Stimulated activated CD4-positive, alpha-beta T cell treated with anti-CD3 and anti-CD28 coated beads, Interleukin-2, amount 100 ng/mL, for 48 hours (primary cell): ENCODE measurements at places on chromosomes 3 and 15.
A peak's percentile ranks its signal among the peaks of the same experiment; 100 is the strongest.

DNA sequence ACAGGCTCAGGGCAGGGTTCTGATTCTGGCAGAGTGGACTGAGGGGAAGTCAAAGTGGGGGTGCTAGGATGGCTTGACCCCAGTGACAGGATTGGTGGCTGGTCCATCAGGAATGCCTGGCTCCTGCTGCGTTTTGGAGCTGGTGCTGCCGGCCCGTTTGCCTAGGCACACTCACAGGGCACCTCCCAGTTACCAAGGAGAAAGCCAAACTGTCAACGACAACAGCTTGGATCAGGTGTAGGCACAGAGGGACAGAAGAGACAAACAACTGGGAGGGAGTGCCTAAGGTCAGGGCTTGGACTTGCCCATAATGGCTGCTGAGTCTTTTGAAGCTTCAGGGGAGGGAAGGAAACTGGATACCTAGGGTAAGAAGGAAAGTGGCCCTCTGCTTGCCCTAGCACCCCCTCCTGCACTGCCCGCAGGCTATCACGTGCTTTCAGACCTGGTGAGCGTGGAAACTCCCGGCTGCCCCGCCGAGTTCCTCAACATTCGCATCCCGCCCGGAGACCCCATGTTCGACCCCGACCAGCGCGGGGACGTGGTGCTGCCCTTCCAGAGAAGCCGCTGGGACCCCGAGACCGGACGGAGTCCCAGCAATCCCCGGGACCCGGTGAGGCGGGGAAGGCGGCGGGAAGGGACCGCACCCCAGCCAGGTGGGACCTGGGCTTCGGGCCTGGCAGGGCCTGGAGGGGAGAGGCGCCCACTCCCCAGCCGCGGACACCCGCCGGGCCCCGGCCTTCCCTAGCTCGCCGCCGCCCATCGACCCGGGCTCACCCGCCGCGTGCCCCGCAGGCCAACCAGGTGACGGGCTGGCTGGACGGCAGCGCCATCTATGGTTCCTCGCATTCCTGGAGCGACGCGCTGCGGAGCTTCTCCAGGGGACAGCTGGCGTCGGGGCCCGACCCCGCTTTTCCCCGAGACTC lies 5.1 kb downstream of the DUOX1 start:
- no peak for DNase-seq

GRCh38 chr15:64144565-64145281 lies 6.8 kb upstream of the SNX22 start:
- DNase-seq, result no peak

DNA sequence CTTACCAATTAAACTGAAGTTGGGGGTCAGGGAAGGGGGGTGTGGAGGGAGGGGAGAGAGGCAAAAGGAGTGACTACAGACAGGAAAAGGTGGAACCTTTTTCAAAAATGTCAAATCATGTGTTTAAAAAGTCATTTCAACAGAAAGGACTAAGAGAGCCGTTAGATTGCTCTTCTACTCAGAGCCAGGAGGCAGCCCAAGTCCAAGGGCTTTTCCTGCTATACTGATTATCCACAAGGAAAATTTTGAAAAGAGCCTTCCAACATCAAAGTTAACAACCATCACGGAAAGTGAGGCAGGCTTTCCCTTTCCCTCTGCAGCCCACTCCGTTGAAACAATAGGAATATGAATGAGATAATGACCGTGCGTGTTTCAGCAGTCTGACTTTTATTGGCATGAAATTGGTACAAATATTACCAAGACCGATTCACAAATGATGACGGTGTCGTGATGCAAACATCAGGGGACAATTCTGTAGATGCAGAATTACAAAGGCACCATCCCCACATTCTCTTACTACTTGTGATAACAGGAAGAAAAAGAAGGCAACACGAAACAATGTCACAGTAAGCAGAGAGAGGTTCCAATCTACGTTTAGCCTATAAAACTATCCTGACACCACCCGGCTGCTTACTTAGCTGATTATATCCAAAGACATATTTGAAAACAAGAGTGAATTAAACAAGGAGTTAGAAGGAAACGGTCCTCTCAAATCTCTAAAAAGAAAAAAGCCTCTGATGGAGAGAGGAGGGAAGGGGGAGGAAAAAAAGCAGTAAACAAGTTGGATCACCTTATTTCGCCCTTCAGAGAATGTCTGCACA lies 453.7 kb downstream of the FOXP1 start:
- DNase-seq, result no peak

DNA sequence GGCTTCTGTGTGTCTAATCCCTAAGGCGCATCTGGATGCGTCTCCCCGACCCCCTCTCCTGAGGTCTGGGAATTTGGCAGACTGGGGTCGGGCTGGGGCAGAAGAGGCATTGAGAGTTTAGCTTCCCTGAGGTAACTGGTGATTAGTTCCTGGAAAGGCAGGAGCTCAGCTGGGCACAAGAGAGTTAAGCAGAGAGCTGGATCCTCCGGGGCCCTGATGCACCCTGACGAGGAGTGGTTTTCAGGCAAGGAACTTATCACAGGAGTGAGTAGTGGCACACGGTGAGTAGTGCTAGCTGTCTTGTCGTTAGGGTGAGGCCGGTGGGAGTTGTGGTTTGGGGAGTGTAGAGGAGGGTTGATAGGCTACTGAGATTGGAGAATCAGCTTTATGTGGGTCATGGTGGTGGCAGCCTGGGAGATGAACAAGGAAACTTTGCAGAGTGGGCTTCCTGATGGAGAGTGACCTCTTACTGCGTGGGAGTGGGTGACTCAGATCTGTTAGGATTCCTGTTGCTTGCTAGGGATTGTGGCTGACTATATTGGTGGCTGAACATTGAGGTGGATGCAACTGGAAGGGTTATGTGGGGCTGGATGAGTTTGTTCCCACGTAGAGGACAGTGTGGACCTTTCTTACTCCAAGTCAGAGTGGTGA lies 897 bp downstream of the RAD54L2 start:
- peak; percentile 37 for DNase-seq

DNA sequence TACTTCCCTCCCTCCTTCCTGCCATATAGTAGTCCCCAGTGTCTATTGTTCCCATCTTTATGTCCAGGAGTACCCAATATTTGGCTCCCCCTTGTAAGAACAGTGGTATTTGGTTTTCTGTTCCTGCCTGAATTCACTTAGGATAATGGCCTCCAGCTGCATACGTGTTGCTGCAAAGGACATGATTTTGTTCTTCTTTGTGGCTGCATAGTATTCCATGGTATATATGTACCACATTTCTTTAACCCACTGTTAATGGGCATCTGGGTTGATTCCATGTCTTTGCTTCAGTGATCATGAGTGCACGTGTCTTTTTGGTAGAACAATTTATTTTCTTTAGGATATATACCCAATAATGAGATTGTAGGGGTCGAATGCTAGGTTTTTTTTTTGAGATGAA lies 19.3 kb downstream of the SPRED1 start:
- no peak for DNase-seq

- no peak for DNase-seq
These were observed 35.7 kb downstream of the IQCH start for GRCh38 chr15:67290319-67290718.

- no peak for DNase-seq
These were observed 4.9 kb upstream of the LOXL1 start for GRCh38 chr15:73921254-73921925.

- no peak for DNase-seq
These were observed 250.1 kb upstream of the HES1 start for GRCh38 chr3:193885832-193886231.

GRCh38 chr3:69012800-69013252 lies 658 bp downstream of the EOGT start:
- no peak for DNase-seq

- no peak for DNase-seq
These were observed 549.2 kb upstream of the TBL1XR1 start for GRCh38 chr3:177746337-177746933.

DNA sequence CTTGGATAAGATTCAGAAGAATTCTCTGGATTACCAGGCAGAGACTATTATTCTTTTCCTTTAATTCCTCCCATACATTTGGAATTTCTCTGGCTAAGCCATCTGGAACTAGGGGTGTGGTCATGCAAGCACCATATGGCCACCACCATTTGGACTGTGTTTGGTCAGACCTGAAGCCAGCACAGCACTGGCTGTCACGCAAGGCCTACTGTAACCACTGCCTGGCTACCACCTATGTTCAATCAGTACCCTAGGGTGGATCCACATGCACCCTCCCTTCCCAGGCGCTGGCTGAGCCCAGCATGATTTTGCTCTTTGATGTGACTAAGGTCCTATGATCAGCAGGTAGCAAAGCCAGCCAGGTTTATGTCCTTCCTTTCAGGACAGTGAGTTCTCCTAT lies 287.8 kb upstream of the GOLIM4 start:
- DNase-seq, result no peak

DNA sequence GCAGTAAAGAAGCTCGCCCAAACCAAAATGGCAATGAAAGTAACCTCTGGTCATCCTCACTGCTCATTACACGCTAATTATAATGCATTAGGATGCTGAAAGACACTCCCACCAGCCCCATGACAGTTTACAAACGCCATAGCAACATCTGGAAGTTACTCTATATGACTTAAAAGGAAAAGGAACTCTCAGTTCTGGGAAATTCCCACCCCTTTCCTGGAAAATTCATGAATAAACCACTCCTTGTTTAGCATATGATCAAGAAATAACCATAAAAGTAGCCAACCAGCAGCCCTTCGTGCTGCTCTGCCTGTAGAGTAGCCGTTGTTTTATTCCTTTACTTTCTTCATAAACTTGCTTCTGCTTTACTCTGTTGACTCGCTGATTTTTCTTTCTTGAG lies 164.6 kb downstream of the SMAD6 start:
- no peak for DNase-seq

- DNase-seq, result no peak
These were observed 13.1 kb upstream of the EHD4 start for GRCh38 chr15:41985236-41986160.

DNA sequence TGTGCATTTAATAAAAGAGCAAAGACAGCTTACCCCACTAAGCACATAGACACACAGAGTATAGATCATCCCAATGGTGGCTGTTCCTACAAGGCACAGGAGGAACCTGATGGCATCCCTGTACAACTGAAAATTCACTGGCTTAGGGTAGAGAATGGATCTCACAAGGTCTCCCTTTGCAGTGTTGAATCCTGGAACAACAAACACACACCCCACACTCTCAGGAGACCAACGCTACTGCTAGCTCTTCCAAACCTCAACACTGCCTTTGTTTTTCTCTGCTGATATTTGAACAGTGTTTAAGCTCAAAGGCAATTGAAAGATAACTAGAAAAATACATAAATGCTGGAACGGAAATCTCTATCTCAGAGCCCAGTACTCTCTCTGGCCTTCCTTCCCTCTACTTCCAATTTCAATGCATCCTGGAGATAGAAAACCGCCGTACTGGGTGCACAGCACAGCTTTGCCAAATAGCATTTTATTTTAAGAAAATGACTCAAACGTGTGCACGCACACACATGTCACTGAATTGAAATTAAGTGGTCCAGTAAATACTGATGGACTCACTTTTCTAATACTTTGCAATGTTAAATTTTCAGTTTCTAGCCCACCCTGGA lies 87.5 kb upstream of the ATP13A5 start:
- no peak for DNase-seq

GRCh38 chr3:162295323-162295983 lies 798.8 kb downstream of the OTOL1 start:
- DNase-seq, result no peak

DNA sequence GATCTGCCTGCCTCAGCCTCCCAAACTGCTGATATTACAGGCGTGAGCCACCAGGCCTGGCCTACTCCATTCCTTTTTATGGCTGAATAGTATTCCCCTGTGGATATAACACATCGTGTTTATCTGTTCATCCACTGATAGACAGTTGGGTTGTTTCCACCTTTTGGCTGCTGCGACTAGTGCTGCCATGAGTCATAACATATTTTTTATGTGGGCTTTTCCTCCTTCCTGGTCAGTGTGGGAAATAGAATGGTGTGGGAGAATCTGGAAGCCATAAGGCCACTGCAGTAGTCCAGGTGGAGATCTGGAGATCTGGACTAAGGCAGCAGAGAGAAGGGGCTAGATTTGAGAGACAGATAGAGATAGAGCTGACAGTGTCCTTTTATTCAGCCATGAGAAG lies 16.2 kb downstream of the LCMT2 start:
- DNase-seq, result no peak

DNA sequence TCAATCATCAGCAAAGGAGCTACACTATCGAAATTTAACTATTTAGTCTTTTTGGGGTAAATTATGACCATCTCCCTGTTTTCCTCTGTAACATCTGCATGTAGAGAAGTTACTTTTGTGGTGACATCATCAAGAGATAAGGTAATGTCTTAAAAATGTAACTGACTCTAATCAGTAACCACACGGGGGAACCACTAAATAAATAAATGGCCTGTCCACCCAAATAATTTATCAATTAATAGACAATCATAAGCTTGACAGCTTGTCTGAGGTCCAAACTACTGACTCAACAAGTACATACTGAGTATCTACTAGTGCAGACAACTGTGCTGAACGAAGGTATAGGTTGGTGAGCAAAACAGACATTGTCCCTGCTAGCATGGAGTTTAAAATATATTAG lies 219.3 kb downstream of the SLC9A9 start:
- DNase-seq, result no peak

DNA sequence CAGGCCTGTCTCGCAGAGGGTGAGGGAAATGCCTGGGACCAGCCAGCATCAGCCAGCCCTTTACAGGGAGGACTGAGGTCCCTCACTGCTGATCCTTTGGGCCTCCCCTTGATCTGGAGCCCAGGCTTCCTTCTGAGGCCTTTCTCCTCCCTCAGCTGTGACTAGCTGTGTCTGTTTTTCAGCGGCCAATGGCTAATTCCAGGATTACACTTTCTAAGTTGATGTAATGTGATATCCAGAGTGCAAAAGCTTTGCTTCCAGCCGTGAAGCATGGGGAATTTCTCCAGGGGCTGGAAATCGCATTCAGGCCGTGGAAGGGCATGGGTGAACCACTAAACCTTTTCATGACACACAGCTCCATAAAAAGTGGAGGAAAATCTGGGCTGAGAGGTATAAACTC lies 157.6 kb downstream of the SHQ1 start:
- DNase-seq, result no peak
